ENCODE measurements at places on chromosomes 2 and 18.

- no peak for DNase-seq
Measured at GRCh38 chr2:38146275-38146906, 70.4 kb upstream of the CYP1B1 start.

GRCh38 chr2:9095226-9095625 lies 91.7 kb upstream of the MBOAT2 start:
- DNase-seq, result no peak

GRCh38 chr2:188845692-188846091 lies 128.5 kb upstream of the COL3A1 start:
- no peak for DNase-seq

- DNase-seq, result no peak
Measured at GRCh38 chr2:8249141-8249540, 432.7 kb upstream of the ID2 start.

DNA sequence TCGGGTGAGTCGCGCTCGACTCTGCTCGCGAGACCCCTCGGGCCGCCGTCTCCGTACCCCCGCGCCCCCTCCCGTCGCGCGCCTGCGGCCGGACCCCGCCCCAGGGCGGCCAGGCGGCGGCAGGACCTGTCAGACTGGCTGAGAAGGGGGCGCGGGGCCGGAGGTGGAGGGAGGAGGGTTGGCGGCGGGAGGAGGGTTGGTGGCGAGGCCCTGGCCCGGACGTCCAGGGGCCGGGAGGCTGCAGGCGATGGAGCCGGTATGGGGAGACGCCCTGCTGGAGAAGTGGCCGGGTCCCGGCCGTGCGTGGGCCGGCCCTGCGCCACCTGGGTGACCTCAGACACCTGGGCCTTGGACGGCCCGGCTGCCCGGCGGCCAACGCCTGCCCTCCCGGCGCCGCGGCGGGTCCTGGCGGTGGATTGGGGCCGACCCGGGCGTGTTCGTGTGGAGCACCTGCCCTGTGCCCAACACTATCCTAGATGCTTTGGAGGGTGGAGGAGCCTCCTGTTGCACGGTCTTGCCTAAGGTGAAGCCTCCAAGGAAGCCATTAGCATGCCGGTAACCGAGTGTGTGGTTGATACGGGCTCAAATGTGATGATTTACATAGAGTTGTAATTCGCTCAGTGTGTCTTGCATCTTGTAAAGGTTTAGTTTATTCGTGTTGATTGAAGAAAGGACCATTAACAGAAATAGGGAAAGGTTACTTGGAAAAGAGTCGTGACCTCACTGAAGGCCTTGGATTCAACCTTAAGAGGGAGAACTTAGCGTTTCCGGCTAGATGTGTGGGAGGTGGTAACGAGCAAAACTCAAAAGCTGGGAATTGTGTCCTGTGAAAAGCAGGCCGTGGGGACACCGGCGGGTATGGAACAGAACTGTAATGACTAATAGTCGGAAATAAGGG lies 550 bp downstream of the MYL12B start:
- DNase-seq, result no peak

Measured in neural crest cell (in vitro differentiated cells).